ENCODE measurements at places on chromosomes 3 and 15.
A peak's percentile ranks its signal among the peaks of the same experiment; 100 is the strongest.

GRCh38 chr3:193812078-193812725 is 219.2 kb downstream of the OPA1 start:
- no peak for DNase-seq

DNA sequence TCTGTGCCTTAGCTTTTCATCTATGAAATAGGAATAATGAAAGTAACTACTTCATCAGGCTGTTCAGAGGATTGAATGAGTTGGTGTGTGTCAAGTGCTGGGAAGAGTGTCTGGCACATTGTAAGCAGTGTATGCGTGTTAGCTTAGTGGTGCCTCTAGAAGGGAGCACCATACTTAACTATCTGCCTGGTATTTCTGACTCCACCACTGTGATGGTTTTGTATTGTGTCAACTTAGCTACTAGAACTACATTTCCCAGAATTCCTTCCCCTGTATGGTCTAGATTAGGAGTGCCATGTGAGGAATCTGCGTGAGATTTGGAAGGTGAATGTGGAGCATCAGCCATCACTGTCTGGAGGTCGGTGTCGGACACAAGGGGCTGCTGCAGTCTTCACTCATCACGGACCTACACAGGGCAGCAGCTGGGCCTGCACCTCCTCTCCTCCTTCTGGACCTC is 115.4 kb upstream of the GALNT15 start:
- no peak for DNase-seq

GRCh38 chr15:43887901-43888300 is 61.1 kb downstream of the WDR76 start:
- DNase-seq, result no peak

DNA sequence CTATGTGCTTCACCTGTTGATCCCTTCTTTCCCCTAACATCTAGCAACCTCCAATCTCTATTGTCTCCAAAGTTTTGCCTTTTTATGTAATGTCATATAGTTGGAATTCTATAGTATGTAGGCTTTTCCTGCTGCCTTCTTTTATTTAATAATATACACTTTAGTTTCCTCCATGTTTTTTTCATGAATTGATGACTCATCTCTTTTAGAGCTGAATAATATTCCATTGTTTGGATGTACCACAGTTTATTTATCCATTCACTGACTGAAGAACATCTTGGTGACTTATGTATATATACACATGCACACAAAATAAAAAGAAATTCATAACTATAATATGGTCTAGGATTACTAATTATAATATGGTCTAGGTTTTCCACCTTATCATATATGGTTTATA is 1314.2 kb downstream of the OTOL1 start:
- DNase-seq, result no peak

DNA sequence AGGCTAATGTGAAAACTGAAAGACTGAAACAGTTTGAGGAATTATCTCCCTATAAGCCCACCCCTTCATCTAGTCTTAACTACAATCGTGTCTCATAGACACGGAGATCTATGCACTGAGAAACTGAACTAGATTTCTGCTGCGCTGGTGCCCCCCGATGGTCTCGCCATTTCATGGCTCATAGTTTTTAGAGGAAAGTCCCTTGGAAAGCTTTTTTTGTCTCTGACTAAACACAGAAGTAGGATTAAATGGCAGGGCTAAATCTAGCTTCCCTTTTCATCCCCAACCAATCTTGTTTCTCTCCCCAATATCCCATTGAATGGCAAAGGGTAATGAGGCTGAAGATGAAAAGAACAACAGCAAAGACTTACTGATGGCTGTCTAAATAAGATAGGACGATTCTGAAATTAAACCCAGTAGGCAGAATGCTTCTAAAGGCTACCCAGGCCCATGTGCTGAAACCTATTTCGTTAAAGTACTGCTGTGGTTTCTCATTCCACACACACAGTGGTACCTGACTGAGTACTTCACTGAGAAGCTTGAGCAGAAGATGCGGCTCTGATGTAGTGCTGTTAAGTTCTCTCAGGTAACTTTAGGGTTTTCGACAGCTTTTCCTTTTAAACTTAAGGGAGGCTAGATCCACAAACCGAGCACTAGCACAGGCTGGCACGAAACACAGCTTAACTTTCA is 142.7 kb downstream of the GADL1 start:
- DNase-seq, result peak; percentile 15

GRCh38 chr3:18415167-18415566 is 10.0 kb downstream of the SATB1 start:
- DNase-seq, result no peak

- no peak for DNase-seq
These were observed 41.0 kb upstream of the TP63 start for GRCh38 chr3:189590223-189590622.

DNA sequence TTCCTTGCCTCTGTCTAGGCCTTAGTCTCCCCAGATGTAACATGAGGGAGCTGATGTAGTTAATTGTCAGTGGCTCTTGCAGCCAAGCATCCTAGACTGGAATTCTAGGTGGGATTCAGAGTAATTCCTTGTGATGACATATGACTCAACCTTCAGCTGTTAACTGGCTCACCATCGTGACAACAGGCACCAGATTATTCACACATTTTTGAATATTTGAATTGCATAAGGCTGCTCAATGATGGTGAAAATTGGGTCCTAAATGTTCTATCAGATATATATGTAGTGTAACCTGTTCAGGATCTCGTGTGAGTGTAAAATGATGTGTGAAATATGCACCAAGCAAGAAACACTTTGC is 405.1 kb downstream of the LPP start:
- no peak for DNase-seq

DNA sequence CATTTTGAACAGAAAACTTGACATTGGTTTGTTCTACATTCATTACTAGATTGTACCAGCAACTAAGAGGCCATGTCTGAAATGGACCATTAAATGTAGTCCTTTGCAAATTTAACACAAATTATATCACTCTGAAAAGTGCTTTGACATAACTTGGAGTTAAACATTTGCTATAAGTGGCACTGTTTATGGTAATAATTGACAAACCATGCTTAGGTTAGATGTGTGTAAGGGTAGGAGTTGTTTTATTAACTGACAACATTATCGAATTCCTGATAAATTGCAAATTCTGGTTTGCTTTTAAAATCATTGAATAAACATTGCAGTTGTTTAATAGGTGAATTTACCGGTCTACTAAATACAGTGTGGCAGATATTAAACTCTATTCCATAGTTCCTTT is 6.1 kb upstream of the TMEM207 start:
- DNase-seq, result no peak

DNA sequence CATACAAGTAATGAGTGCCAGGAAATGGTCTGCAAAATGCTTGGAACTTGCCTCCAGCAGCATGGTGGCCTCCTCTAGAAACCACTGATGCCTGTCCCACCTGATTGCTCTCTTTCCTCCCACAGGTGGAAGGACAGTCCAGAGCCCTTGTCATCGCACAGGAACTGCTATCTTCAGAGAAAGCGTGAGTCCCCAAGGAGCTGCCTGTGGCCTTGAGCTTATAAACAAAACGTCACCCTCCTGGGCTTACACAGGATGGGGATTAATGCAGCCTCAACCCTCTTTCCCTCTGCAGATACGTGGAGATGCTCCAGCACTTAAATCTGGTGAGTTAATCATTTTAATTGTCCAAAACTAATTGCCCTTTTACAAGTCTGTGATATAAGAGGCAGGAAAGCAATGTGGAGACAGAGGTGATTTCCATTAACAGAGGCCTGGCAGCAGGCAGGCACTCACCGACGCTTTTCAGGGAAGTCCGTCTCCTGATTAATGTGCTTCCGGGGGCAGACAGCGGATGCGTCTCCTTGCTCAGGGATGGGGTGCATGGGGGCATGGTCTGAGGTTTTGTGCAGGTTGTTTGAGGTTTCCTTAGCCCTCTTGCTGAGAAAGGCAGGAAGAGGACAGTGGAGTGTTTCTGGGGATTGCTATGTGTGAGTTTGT is 61.8 kb downstream of the FGD5 start:
- no peak for DNase-seq

DNA sequence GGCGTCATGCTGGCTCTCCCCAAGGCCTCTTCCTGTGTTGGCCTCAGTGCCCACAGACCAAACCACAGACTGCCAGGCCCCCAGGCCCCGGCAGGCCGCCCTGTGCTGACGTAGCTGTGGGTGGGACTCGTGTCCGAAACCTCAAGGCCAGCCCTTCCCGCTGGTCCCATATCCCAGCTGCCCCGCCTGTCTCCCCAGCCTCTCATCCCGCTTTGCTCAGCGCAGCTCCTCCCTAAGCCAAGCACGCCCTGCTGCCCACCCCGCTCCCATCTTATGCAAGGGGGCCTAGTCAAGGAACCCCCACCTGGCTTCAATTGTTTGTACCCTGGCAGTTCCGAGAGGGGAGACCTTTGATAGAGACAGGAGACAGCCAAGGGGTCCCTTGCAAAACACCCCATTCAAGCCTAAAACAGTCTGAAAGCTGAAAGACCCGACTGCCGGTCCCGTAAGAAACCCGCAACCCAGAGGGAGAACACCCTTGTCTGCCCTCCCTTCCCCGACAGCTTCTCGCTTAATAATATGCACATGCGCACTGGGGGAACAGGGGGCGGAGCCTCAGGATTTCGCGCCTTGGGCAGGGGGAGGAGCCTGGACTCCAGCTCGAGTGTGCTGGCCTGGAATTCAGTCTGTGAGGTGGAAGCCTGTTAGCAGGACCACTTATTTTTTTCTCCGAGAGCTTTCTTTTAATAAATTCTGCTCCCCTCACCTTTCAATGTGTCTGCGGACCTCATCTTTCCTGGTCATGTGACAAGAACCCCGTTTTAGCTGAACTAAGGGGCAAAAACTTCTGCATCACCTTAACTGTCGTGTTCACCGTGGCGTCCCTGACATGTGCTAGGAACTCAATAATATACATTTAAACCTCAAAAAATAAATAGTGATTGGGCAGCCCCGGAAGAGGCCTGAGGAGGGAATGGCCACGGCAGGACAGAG is 17.2 kb downstream of the TNFAIP8L3 start:
- DNase-seq, result no peak

- DNase-seq, result no peak
These were observed 27.6 kb downstream of the ZNF589 start for GRCh38 chr3:48268381-48268935.

- DNase-seq, result no peak
These were observed 95.5 kb downstream of the ST6GAL1 start for GRCh38 chr3:187025656-187026316.

- no peak for DNase-seq
These were observed 127.4 kb upstream of the MLF1 start for GRCh38 chr3:158443632-158444031.

- peak; percentile 78 for DNase-seq
These were observed 52.8 kb downstream of the PLXNA1 start for GRCh38 chr3:127035677-127036076.
